NCI-H187 treated with DMSO at 0.1 percent for 48 hours (cell line): ENCODE measurements at places on chromosomes 16 and 17.
A peak's percentile ranks its signal among the peaks of the same experiment; 100 is the strongest.

DNA sequence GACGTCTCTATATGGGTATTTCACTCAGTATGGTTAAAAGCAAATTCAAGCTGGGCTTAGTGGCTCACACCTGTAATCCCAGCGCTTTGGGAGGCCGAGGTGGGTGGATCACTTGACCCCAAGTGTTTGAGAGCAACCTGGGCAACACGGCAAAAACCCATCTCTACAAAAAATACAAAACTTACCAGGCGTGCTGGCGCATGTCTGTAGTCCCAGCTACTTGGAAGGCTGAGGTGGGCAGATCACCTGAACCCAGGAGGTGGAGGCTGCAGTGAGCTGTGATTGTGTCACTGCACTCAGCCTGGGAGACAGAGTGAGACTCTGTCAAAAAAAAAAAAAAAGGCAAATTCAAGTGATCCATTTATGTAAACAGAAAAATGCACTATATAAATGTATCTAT is 1.3 kb upstream of the TNFRSF17 start:
- no peak for DNase-seq

DNA sequence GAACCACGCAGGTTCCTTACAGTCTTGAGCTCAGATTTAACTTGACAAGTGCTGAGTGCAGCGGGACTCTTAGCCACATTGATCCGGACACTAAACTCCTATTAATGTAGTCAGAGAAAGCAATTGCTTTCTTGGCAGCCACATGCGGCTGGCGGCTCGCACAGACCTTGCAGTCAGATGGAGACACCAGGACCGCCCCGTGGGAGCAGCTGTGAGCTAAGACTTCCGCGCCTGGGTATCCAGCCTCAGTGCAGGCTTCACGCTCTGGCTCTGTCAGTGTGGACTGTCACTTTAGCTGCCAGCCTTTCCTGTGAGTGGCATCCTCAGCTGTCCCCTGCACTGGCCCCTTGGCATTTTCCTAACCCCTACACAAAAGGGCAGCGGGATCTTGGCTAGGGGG is 80.9 kb upstream of the NLRP1 start:
- no peak for DNase-seq

DNA sequence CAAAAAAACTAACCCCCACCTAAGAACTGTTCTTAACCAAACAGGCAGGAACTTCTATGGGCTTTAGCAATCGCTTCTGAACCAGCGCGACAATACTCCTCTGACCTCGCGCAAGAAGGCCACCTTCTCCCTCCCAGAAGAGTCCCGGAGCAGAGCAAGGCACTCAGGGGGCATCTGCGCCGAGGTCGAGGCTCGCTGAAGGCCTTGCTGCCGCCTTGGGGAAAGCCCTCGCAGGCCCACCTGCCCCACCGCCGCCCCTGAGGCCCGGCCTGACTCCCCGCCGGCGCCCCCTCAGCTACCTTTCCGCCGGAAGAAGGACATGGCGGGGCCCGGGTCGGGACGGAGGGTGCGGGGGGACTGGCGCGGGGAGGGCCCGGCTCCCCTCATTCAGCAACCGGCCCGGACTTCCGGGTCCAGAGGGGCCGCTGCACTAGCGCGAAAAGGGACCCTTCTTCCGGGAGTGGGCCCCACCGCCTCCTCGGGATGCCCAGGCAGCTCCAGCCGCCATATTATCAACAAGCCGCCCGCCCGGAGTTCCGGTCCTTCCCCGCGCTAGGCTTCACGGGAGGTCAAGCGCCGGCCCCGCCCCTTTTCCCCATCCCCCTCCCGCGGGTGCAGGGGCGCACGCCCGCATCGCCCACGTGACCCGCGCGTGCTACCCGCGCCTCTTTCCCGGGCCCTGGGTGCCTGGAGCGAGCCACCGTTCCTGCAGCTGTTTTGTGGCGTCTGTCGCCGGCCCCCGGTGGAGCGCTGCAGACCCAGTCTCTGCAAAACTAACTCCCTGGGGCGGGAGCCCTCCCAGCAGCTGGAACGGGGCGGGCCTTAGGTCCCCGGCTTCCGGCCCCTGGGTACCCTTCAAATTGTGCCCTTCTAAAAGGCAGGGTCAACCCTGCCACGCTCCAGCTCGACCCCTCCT is at the start of gene AKAP10:
AKAP10 (minus strand) TSS at position 536 of the 916 bp plus-strand sequence; CDS start at position 387, 149 bp downstream.
- peak; percentile 2 for DNase-seq

GRCh38 chr16:65548470-65548869 is 426.6 kb upstream of the CDH11 start:
- no peak for DNase-seq

DNA sequence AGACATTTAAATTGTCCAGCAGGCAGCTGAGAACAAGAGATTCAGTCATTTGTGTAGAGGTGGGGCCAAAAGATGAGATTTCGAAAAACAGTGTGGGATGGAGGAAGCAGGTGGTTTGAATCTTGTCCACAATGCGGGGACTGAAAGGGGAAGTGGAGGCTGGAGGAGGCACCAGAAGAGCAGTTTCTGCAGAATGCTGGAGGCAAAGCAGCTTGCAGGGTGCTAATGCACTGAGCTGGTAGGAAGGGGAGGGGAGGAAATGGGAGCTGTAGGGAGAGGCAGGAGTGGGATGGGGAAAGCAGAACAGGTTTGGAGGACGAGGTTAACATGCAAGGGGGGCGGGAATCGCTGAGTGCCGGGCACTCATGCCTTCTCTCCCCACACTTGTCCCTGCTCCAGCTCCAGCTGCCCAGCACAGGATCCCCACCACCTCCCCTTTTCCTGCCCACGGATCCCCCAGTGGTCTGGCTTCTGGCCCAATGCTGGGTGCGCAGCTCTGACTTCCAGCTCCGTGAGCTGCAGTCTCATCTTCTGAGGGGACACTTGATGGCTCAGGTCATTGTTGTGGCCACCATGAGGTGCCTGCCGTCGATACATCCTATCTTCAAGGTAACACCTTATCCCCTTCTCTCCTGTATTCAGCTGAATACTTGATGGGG is 9.4 kb downstream of the C17orf100 start:
- no peak for DNase-seq

- DNase-seq: no peak
Measured at GRCh38 chr17:40113907-40114245, 7.9 kb upstream of the MSL1 start.
